ENCODE measurements at places on chromosomes 6 and 20.

DNA sequence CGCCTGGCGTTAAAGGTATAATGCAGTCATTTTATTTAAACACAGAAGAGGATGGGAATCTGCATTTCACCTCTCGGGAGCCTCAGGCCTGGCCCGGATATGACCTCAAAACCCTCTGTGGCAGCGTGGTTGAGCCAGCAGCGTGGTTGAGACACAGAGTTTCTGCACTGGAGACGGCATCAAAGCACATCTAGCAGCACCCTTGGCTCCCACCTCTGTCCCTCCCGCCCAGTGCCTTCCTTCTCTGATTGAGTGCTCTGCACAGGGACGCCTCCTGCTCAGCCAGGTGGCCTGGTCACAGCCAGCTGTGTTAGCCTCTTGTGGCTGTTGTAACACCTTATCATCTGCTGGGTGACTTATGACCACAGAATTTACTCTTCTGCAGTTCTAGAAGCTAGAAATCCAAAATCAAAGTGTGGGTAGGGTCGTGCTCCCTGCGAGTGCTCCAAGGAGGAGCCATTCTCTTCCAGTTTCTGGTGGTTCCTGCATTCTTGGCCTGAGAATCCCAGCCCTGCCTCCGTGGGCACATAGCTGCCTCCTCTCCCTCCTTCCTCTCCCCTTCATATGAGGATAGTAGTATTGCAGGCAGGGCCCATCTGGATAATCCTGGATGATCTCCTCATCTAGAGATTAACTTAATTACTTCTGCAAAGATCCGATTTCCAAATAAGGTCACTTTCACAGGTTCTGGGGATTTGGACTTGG lies 156.7 kb downstream of the SYCP2 start:
- DNase-seq: no peak
- H3K36me3 ChIP-seq: peaks cover 6% of the 10 kb centered on the region
- no peak overlapping the region for H3K4me3 ChIP-seq
- H3K27me3 ChIP-seq: no peaks in the 10 kb centered on the region
- H3K4me1 ChIP-seq: peaks cover 26% of the 10 kb centered on the region
- no peak overlapping the region for H3K27ac ChIP-seq

DNA sequence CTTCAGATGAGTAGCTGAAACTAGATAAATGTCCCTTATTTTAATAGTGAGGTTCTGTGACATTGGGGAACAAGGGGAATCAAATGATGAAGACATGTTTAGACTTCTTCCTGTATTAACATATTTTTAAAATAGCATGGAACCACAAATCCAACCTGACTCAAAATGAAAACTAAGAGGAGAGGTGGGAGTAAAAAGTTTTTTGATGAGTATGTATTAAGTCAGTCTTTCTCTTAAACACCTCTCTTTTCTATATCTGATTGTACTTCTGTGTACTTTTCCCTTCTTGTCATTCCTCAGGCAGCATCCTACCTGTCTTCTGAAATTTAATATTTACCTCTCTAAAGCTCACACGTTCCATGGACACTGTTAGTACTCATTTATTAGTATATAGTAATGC lies 8.7 kb upstream of the SDHAF4 start:
- DNase-seq: no peak
- H3K36me3 ChIP-seq: peaks cover 30% of the 10 kb centered on the region
- H3K4me3 ChIP-seq: no peak overlapping the region
- no peaks in the 10 kb centered on the region for H3K27me3 ChIP-seq
- peak overlapping the region; percentile 43 for H3K27ac ChIP-seq
- H3K4me1 ChIP-seq: no peaks in the 10 kb centered on the region

GRCh38 chr6:158620963-158621693 lies 23.4 kb downstream of the DYNLT1 start:
- H3K27ac ChIP-seq: no peak overlapping the region
- H3K36me3 ChIP-seq: peaks cover 15% of the 10 kb centered on the region
- H3K4me1 ChIP-seq: no peaks in the 10 kb centered on the region
- no peaks in the 10 kb centered on the region for H3K27me3 ChIP-seq
- H3K4me3 ChIP-seq: no peak overlapping the region
- no peak for DNase-seq

GRCh38 chr20:64049878-64050260 lies 430 bp upstream of the SOX18 start:
- H3K36me3 ChIP-seq: peaks cover 5% of the 10 kb centered on the region
- no peak for DNase-seq
- no peak overlapping the region for H3K27ac ChIP-seq
- H3K4me3 ChIP-seq: no peak overlapping the region

DNA sequence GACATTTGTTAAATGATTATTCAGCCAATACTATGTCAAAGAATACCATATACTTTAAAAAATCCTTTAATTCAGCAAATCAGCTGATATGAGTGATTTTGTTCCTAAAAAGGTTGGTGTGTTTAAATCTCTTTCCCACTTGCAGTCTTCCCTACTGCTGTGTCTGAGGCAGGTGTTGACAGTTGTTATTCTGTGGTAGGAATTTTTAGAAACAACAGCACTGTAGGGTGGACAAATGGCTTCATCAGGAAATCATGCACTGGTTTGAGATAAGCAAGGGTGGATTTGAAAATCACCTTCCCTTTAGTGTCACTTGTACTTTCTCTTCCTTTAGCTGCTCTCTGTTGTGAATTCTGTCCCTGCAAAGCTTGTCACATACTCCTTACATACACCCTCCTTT lies 213.7 kb upstream of the SGK1 start:
- no peak overlapping the region for H3K27ac ChIP-seq
- H3K4me3 ChIP-seq: no peak overlapping the region
- no peaks in the 10 kb centered on the region for H3K4me1 ChIP-seq
- H3K27me3 ChIP-seq: no peaks in the 10 kb centered on the region
- H3K36me3 ChIP-seq: no peaks in the 10 kb centered on the region

Data from Calu3 (cell line).